NT2/D1 (cell line): ENCODE measurements at places on chromosomes 7 and 10.

DNA sequence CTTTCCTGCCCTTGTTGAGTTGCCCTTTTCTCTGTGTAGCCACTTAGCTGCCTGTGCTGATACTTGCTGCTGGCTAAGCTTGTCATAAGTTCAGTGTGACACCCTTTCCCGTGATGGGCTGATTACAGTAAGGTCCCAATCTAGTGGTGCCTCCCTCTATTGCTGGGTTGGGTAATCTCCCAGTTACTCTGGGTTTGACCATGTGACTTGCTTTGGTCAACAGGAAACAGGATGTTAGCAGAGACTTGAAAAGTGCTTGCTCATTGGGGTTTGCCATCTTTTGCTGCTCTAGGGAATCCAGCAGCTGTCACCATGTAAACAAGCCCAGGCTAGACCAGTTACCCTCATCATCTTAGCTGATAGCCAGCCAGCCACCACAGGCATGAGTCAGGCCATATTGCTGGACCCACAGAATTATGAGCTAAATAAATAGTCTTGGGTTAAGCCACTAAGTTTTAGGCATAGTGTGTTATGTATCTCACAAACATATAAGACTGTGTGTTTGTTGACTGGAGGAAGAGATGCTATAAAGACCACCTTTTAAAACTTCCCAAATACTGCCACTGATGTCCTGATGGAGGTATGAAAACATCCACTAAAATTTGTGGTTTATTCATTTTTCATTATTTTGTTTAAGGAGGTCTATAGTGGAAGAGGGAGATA is 4.0 kb upstream of the LEP start:
- DNase-seq: no peak

GRCh38 chr10:34522546-34522945 is 292.6 kb downstream of the PARD3 start:
- DNase-seq: no peak

- no peak for DNase-seq
Observed at GRCh38 chr7:96337519-96337918, 15.6 kb upstream of the SLC25A13 start.

DNA sequence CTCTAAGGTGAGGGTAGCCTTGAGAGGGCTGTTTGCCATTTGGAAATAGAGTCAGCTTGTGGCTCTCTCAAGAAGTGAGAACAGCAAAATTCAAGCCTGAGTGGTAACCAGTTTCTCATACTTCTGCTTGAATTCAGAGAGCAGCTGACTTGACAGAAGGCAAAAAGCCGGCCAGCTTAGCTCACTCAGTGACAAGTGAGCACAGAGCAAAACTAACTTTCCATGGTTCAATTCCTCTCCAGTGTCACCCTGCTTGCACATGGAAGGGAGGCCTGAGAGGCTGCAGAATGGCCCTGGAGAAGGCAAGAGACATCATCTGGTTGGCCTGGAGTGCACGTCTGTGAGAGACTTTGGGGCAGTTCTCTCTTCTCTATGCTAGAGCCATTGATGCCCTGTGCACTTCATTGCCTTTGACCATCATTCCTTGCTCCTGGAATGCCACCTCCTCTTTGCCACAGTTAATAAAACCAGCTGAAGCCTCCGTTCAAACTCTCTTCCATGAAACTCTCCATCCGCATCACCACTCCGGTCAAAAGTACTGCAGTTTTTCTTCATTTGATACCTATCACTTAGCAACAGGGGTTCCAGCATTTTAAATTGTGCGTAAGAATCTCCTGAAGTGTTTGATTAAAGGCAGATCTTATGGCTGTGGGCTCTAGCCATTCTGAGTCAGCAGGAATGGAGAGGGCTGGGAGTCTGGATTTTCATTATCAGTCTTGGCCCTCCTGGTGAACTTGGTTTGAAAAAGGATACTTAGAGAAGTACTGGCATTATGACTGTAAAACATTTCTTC is 69.8 kb upstream of the PIK3CG start:
- no peak for DNase-seq

DNA sequence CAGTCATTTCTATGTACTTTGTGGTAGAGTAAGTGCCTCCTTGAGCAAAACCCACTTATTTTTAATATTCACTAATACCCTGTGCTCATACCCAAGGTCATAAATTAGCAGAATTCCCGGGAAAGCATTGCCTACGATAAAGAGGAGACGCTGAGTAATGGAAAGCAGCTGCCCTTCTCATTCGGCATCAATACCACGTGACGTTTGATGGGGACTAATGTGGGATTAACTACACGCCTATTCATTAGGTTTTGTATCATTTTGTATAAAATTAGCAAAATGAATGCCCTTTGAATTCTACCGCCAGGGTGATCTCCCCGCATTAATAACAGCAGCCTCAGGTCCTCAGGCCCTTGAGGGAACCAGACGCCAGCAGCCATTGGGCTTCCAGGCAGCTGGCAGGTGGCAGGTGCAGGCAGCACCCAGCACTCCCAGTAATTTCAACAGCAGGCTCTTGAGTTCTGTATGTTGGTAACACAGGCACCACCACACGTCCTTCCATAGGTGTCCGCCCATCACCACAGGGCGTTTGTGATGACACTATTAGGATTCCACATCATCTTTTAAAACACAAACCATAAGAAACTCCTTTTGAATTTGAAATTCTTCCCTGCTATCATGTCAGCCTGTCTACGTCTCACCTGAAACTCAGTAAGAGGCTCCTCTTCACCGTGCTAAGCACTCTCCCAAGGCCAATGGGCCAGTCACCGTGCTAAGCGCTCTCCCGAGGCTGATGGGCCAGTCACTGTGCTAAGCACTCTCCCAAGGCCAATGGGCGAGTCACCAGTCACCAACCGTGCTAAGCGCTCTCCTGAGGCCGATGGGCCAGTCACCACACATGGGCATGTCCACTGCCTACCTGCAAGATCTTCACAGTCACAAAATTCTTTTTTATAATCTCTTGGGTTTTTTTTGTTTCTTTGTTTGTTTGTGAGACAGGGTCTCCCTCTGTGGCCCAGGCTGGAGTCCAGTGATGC is 509.4 kb downstream of the PTPRN2 start:
- no peak for DNase-seq

GRCh38 chr7:103445228-103446048 is 569 bp downstream of the SLC26A5 start:
- DNase-seq: no peak

DNA sequence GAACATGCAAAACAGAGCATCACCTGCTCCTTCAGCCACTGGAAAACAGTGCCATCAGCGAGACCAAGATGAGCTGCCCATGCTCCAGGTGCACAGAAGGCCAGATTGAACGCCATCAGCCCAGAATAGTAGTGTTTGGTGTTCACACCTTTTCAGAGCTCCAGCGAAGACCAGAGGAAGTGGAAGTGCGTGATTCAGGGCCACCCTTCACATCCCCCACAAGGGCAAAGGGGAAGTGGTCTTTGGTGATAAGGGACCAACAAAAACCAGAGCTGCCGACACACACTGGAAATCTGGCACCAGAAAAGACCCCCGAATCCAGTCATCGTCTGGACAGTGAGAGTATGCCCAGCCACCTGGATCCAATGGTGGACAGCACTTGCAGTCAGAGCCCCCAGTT is 29.5 kb upstream of the TMEM72 start:
- DNase-seq: no peak

DNA sequence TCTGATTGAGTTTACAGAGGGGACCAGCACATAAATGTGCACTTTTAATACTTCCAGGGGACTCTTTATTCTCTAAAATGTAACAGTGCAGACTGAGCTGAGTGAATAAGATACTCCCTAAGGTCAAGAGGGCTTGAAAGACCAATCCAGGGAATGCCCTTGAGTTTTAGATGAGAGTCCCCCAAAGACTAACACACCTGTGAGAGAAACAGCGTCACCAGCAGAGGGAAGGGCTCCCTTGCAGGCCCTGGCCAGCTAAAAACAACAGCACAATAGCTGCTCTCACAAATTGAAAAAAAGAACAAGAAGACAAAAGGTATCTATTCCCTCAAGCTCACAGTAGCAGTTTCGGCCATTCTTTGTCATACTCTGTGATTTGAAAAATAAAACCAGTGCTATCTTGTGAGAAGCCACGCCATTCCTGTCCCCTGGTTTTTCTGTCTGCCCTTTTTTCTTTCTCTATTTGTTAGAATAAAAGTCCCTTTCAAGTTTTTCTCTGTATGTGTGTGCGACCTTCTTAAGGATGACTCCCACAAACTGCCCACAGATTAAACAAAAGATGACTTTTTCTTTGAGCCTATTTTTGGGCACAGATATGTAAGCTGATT is 230.4 kb upstream of the BMPER start:
- DNase-seq: no peak

- DNase-seq: no peak
Observed at GRCh38 chr7:88628363-88629085, 131.0 kb upstream of the ZNF804B start.

- no peak for DNase-seq
Observed at GRCh38 chr7:37212556-37212955, 236.1 kb downstream of the ELMO1 start.
